Fibroblast of skin of right quadriceps (primary cell): ENCODE measurements at places on chromosomes 11 and 22.

DNA sequence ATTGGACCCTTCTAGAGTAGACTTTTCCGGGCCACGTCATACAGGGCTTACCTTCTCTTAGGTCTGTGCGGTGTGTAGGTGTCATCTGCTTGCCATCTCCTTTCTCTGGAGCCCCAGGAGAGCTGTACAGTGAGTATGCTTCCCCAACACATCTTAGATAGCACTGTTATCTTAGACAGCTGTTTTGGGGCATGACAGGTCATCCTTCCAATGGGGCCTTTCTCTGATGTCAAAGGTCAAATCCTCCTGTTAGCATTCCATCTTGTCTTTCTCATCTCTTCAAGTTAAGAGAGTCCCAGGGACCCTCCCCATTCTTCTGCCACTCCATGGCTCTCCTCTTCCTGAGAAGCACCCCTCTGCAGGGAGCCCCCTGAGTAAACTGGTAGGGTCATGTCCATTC is 31.0 kb upstream of the EIF3D start:
- DNase-seq: no peak

DNA sequence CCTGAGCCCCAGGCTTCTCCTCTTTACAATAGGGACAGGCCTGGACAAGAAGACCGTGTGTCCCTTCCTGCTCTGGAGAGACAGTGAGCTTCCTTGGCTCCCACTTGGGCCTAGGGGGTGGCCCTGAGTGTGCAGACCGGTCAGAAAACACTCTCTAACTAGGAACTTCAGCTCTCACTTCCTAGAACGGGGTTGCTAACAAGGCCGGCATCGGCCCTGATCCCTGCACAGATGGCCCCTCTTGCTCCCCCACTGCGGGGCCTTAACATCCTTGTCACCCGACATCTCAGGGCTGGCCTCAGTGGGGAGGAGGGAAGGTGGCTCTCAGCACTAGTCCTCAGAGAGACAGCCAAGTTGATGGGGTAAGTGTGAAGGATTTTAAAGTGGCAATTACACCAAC is 406.9 kb downstream of the CTTN start:
- DNase-seq: no peak

- DNase-seq: no peak
These were observed 93.7 kb downstream of the CCDC83 start for GRCh38 chr11:85948884-85949283.

- DNase-seq: no peak
These were observed 92.5 kb downstream of the C11orf87 start for GRCh38 chr11:109514313-109515018.

DNA sequence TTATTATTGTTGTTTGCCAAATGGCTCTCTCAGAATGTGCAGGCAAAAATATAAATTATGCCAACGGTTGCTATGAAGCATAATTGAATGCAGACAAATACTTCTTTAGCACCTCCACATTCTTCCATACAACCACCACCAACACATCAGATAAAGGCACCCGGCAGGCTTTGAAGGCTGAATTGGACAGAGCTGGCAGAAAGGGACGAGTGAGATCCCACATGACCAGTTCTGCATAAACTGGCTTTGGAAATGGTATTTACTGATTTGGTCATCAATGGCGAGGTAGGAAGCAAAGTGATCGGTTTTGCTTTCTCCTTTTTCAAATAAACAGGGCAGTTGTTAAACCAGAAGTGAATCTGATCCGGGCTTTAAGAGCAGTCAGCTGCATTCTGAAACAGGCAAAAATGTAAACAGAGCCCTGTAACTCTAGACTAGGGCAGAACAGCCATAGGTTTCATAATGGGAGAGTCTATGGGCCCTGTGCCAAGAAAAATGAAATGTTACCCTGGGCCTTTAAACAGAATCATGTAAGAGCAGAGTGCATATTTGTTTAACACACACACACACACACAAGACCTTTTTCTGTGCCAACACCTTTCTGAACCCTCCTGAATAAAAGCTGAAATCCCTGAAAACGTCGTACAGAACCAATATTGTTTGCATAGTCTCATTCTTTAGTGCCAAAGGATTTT is 97.7 kb downstream of the MPPED2 start:
- peak; percentile 78 for DNase-seq

DNA sequence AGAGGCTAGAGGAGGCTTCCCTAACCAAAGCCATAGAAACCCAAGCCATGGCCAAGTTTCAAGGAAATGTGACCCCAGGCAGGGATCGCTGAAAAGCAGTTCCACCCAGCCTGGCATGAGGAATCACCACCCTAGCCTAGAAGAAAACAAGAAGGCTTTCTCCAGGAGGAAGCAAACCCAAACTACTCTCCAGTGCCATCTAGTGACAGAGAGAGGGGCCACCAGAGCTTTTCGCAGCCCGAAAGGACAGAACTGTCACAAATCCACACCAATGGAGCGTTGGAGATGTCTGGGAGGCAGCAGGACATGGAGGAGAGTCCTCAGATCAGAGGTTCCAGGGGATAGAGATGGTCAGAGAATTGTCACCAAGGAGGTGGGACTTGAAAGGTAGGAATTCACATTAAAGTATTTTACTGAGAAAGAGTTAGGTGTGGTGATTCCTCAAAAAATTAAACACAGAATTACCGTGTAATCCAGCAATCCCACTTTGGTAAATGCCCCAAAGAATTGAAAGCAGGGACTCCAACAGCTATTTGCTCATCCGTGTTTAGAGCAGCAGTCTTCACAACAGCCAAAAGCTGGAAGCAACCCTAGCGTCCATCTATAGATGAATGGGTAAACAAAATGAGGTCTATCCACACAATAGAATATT is 67.3 kb upstream of the NUP50 start:
- peak; percentile 58 for DNase-seq

DNA sequence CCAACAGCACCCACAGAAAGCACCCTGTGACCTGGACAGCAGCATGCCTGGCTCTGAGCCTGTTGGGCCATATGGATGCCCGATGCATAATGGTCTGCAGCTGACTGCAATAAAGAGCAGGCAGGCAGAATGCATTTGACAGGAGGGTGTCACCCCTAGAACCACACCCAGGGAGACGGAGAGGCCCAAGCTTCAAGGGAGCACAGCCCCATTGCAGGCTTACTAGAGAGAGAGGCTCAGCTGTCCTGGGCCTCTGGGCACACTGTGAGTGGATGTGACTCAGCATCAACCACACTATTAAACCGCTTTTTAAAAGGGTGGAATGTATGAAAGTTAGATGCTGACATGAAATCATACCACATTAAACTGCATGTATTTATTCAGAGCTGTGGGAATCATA is 365.3 kb downstream of the CTTN start:
- DNase-seq: no peak

DNA sequence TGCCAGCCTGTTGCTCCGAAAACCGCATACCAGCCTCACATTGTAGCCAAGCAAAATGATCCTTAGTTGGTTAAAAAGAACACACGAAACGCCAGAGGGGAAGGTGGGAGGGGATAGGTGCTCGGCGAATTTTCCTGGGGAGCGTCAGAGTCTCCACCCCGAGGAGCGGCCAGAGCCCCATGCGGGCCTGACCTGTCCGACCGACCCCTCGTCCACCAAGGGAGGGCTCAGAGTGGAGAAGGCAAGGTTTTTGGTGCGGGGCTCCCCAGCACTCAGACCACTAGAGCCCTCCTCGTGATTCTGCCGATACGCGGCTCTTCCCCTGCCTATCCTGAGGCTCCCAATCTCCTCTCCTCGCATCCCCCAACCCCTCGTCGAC is 39.6 kb downstream of the DIXDC1 start:
- no peak for DNase-seq

DNA sequence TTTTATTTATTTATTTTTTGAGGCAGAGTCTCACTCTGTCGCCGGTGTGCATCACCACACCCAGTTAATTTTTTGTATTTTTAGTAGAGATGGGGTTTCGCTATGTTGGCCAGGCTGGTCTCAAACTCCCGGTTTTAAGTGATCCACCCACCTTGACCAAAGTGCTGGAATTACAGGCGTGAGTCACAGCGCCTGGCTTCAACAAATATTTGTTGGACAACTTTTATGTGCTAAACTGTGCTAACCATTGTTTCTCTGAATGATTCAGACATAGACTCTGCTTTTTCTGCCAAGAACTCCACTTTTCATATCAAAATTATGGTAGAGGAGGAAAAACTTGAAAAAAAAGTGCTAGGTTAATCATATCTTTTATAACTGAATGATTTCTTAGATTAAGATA is 36.3 kb downstream of the MMP7 start:
- peak; percentile 48 for DNase-seq

- DNase-seq: peak; percentile 83
These were observed 13.2 kb downstream of the POLA2 start for GRCh38 chr11:65274735-65275682.

GRCh38 chr11:128893578-128894285 is 2.6 kb downstream of the KCNJ5 start:
- DNase-seq: no peak

DNA sequence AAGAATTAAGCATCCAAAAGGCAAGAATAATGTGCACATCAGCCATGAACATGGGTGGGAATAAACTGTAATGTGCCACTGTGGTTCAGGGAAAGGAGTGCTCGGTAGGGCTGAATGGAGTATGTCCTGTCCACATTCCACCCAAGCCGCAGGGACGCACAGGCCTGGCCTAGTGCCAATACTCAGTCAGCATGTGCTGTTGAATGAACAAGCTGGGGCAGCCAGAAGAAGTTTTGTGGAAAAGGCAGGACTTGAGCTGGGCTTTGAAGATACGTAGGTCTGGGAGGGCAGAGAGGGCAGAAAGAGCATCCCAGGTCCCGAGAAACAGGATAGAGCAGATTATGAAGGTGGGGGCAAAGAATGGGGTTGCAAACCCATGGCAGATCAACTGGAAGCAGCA is 60.0 kb upstream of the PLET1 start:
- DNase-seq: peak; percentile 90

- DNase-seq: no peak
These were observed 238.3 kb upstream of the NCAM1 start for GRCh38 chr11:112722876-112723275.

GRCh38 chr22:46067159-46068111 is 82.9 kb upstream of the PPARA start:
- no peak for DNase-seq

DNA sequence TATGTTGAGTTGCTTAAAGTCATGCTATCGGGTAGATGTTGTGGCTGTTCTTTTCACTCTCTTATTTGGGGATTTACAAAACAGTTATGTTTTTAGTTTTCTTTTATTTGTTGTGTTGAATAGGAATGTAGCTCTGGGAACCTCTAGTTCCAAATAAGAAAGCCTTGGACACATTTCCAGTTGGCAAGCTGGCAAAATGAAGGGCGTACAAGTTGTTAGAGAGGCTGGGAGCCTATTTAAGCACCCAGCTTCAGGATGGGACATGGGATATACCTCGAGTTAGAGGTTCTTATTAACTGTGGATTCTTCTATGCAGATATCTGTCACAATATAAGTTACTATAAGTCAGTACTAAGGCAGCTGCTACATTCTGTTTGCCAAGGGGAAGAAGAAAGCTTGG is 22.8 kb downstream of the PPARA start:
- no peak for DNase-seq

- DNase-seq: no peak
These were observed 50.7 kb upstream of the SLC35C1 start for GRCh38 chr11:45754261-45754709.

- DNase-seq: peak; percentile 90
These were observed 499.0 kb upstream of the CCDC179 start for GRCh38 chr11:23359297-23359696.

DNA sequence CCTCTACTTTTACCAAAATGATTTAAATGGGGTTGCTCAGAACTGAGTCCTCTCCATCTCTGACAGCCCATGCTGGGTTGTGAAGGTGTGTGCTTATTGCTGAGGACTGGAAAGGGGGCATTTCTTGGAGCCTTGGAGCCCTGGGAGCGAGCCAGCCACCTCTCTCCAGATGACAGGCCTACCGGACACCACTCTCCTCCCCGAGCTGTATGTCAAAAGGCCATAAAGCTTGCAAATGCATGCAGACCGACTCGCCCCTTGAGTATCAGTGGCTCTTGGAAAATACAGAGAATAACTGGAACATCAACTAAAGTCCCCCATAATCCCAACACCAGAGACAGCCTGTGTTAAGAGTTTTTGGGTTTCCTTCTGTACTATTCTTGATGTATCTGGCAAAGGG is 67.9 kb upstream of the PITPNB start:
- DNase-seq: no peak

DNA sequence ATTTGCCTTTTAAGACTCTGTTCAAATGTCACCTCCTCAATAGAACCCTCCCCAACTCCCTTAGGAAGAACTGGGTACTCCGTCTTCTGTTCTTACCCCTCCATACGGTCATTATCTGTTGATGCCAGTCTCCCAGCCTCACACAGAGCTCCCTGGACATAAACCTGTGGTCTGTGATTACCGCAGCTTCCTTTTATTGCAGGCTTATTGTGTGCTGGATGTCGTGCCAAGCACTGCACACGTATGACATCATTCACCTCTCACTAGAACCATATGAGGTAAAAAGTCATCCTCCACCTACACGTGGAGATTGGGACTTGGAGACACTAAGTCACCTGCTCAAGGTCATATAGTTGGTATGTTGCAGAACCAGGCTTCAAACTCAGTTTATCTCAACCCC is 15.3 kb downstream of the PTPN5 start:
- no peak for DNase-seq

DNA sequence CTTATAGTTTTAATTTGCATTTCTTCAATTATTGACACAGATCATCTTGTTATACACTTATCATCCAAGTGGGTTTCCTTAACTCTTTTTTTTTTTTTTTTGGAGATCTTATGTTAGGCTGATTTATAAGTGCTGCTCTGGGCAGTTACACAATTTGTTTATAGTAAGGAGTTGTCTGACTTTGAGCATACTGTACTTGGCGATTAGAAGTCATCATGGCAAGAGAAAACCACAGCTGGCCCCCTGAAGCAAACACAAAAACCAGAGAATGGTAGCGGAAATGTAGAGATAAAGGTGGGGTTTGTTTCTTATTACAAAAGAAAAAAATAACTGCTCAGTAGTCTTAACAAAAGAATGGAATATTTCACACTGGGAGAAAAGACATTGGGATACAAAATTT is 292.6 kb downstream of the SWAP70 start:
- no peak for DNase-seq

- peak; percentile 97 for DNase-seq
These were observed at the start of gene YAP1 for GRCh38 chr11:102109896-102110760. TSS of gene YAP1 (plus strand) at chr11:102110447. CDS start at chr11:102110849, 402 bp downstream.

DNA sequence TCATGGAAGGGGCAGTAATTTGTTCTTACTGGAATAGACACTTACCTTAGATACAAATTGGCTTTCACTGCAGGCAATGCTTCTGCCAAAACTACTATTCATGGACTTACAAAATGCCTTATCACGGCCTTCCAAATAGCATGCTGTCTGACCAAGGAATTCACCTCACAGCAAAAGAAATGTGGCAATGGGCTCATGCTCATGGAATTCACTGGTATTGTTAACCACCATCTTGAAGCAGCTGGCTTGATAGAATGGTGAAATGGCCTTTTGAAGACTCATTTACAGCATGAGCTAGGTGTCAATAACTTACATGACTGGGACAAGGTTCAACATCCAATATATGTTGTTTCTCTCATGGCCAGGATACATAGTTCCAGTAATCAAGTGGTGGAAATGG is 21.9 kb downstream of the OR5B21 start:
- no peak for DNase-seq

- DNase-seq: peak; percentile 98
These were observed 273.5 kb downstream of the ST3GAL4 start for GRCh38 chr11:126628790-126629621.
